ENCODE measurements at places on chromosomes 13 and 19.

DNA sequence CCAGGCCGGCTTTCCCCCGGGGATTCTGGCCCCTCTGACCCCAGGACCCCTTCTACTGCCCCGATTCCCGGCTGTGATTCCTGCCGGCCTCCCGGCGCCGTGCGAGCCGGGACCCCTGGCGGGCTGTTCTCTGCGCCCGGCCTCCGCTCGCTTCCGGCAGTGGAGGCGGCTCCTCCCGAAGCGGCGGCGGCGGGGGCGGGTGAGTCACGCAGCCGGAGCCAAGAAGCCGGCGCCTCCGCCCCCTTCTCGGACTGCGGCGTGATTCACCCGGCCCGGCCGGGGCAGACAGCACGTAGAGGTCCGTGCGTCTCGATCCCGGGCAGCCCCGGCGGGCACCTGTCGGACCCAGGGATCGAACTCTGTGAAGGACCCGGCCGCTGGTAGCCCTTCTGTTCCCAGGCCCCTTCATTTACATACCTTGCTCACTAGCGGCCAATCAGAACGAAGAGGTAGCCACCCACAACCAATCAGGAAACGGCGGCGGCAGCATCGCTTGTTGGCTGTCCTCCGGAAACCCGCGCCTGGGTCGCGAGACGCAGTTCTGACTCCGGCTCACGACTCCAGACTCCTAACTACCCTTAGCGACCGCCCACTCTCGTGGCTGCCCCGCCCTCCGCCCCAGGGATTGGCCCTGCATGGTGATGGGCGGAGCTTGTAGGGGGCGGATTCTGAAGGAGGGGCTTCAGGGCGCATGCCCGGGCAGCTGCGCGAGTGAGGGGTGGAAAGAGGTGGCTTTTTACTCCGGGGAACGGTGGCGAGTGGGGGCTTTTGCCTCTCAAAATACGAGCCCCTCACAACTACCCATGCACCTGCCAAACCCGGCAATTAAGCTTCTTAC, at the start of gene SERTAD1:
Gene SERTAD1, minus strand, starts transcription at position 543 of the 838 bp plus-strand sequence. CDS start 2,446 bp downstream, outside the sequence.
- peak; percentile 98 for DNase-seq

- DNase-seq = no peak
Observed at GRCh38 chr13:75798353-75799255, 162.5 kb downstream of the LMO7 start.

DNA sequence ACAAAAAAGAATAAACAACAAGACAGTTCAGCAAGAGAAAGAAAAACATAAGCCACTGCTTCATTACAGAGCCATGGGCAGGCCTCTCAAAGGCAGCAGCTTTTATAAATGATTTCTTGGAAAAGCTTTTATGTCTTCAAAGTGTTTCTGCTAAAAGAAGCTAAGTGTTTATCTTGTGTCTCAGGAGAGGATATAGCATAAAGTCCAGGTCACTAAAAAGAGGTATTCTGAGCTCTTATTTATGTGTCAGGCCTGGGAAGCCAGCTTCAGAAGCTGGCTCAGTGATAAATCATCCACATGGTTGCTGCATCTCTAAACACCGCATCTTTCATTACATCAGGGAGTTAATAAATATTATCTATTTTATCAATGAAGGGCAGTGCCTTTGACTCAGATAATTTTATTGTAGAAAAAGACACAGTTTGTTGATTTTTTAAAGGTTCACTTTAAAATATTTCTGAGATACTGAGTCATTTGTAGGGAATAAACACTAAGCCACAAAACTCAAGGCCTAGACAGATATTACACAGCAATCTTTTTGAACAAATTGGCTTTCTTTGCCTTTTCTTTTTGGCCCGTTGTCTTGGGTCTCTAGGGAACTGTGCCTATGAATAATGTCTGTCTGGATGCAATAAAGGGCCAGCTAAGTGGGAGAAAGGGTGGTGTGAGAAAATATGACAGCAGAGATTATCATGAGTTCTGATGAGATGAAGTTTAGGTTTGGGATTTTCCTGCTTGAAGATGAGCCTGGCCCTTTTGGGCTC, 1086.6 kb downstream of the UQCRFS1 start:
- DNase-seq = no peak

- DNase-seq = no peak
Observed at GRCh38 chr13:84574851-84575250, 692.6 kb upstream of the SLITRK1 start.

DNA sequence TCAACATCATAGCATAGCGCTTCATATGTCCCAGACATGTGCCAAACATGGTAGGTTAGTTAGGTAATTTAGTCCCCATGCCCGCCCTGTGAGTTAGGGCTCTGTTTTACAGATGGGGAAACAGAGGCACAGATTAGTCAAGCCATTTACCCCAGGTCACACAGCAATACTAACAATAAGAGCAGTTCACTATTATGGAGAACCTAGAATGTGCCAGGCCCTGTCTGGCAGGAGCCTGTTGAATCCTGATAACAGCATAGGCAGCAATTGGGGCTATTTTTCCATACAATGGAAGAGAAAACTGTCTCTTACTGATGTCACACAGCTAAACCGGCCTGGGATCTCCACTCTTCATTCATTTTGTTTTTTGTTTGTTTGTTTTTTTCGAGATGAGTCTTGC, 6.5 kb upstream of the PPP1R37 start:
- DNase-seq = no peak

- no peak for DNase-seq
Observed at GRCh38 chr19:35354898-35355297, 3.4 kb upstream of the FFAR3 start.

DNA sequence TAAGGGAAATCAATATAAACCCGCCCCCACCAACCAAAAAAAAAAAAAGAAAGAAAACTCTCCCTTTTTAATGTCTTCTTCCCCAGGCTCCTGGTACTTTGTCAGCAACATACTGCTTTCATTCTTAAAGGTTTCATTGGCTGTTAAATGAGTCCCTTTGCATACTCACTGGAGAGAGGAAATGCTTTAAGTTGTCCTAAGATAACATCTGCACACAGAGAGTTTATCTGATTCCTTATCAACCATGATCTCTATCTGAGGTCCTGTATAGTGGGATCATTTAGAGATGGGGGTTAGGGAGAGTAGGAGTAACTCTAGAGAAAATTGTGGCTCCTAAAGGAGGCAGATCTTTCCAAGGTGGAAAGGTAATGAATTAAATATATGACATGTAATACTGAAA, 156.5 kb downstream of the OXGR1 start:
- DNase-seq = no peak

GRCh38 chr19:35669566-35669965, 3.2 kb downstream of the UPK1A start:
- DNase-seq = no peak

GRCh38 chr19:51430221-51430620, 12.8 kb upstream of the SIGLEC10 start:
- DNase-seq = no peak

DNA sequence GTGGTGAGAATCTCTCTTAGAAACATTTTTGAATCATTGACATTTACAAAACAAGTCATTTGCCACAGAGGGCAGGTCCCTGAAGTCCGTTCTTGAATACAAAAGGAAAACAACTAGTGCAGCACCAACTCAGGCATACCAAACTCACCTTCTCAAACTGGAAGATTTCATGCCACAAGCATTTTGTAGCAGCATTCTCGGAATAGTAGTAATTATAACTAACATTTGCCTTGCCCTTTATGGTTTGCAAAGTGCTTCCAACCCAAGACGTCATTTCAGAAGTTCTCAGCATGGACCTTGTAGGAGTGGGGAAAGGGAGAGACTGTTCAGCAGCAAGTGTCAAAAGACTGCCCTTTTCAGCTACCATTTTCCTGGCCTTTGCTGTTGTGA, 344.6 kb downstream of the RFC3 start:
- DNase-seq = no peak

DNA sequence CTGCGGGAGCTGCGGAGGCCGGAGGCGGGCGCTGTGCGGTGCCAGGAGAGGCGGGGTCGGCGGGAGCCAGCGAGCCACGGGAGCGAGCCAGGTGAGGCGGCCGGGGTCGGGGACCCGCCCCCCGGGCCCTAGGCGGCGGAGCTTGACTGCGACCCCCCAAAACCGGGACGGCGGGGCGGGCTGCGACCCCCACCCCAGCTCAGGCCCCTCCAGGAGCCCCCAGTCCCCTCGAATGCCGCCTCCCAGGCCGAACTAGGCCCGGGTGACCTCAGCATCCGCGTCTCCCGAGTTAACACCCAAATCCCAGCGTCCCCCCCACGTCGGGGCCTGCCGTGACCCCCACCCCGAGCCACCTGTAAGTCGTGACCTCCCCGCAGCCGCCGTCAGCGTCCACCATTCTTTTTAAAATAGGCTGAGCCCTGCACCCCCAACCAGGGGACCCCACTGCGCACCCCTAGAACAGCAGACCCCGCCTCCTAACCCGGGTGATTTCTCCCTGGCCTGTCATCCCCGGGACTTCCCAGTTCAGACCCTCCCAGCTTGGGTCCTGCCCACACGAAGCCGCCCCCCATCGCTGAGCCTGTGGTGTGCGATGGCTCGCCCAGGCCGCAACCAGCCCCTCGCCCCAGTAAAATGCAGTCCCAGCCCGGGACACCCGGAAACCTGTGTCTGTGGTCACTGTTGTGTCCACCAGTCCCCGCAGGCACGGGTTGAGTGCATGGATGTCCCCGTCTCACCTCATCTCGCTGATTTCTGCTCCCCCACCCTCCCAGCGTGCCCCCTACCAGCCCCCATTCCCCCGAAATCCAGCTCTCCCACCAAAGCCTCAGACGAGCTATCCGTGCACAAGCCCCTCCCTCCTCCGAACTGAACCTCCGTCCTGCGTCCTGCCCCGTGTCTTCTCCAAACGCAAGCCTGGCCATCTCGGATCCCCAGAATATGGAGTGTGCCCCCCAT, 551 bp downstream of the FZR1 start:
- DNase-seq = no peak

DNA sequence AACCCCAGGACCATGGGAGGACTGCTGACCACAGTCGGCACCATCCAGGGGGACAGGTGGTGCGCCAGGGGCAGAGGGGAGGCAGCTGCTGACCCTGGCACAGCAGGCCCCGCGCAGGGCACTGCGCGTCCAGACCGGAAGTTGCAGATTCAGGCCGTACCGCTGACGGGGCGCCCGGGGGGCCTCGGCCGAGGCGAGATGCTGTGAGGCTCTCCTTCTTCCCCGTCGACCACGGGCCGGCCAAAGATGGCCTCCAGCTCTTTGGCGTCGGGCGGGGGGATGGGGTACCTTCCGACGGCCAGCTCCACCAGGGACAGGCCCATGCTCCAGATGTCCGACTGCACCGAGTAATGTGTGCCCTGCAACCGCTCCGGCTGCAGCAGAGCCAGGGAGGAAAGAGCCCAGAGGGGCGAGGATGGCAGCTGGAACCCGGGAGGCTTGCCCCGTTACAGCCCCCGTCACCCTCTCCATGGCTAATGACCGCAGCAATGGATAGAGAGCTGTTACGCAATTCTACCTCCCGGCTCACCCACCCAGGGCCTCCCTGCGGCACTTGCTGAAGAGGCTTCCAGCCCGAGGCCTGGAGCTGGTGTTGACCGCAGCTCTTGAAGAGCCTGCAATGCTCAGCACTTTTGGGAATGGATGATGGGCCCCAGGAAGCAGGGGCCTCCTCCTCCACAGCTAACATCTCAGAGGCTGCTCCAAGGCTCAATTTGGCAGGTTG, 24.7 kb downstream of the MAP2K2 start:
- no peak for DNase-seq

DNA sequence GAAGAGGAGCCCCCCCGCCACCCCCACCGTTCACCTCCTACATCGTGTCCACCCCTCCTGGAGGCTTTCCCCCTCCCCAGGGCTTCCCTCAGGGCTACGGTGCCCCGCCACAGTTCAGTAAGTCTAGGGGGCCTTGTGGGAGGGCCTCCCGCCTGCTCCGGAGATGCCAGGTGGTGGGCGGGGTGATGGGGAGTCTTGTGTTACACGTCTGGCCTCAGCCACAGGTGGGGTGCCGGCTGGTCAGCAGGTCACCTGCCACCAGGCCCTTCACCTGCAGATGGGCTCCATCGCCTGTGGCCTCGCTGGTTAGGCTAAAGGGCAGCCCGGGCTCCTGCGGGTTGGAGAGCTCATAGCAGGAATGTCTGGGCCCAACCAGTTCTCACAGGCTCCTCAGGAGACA, 8.0 kb upstream of the RPS15 start:
- no peak for DNase-seq

DNA sequence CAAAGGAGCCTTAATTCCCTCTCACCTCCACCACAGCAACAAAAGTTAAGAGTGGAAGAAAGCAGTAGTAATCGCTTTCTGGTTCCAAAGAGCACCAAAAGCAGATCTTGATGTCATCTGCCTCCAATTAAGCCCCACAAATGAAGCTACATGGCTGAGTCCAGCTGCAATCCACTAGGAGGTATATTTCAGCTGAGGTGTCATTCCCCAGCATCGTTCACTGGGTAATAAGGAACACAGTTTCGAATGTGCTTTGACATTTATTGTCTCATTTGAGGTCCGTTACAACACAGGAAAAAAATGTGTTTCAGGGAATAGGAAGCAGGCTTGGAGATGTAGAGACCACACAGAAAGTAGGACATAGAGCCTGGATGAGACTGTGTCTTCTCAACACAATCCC, 190.4 kb downstream of the DCLK1 start:
- no peak for DNase-seq

GRCh38 chr13:27631156-27631555, 9.5 kb downstream of the POLR1D start:
- no peak for DNase-seq

DNA sequence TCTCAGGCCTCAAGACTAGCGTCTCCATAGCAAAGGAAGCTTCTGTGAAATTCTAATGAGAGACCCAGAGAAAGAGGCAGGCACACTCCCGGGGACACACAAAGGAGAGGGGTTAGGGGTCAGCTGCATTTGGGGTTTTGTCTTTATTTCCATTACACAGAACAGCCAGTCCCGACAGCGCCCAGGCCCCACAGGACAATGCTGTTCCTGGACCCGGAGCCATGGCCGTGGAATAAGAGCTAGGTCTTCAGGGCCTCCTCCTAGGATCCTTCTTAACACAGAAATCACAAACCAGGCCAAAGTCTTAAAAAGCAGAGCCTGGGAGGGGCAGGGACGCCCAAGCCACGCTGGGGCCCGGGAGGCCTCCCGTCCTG, 22.8 kb downstream of the KCTD15 start:
- DNase-seq = no peak

- DNase-seq = no peak
Observed at GRCh38 chr19:46144756-46145155, 3.3 kb upstream of the IGFL2 start.

GRCh38 chr13:47289567-47289966, 392.7 kb upstream of the HTR2A start:
- DNase-seq = no peak

DNA sequence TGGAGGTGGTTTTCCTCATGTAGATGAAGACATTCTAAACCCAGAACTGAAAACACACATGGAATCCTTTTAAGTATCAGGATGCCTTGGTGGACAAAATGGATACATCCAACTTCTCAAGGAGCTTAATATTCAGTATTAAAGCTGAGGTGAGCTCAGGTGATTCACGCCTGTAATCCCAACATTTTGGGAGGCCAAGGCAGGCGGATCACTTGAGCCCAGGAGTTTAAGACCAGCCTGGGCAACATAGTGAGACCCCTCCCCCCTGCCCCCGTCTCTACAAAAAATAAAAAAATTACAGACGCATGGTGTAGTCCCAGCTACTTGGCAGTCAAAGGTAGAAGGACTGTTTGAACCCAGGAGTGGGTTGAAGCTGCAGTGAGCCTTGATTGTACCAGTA, 28.8 kb downstream of the DPRX start:
- no peak for DNase-seq
